T-cell (primary cell): ENCODE measurements at places on chromosomes 2 and 18. TPM values are rescaled to one million over a fixed set of nuclear protein-coding genes. Genes with fewer than 3 reads are reported as not detected.

TMEM247 gene
- total RNA-seq, result not detected

DNA sequence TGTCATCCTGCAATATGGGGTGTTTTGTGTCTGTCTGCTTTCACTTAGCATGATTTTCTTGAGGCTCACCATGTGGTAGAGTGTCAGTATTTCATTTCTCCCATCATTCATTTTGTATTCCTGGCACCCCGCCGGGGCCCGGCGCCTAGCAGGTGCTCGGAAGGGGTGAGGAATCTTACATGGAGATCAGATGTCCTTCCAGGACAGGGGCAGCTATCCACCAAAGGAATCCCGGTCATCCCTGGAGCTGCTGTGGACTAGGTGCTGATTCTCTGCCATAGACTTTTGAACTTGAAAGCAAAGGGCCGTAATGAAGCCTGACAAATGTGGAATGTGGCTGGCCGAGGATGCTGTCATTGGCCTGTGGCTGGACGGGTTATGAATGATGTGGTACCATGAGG, 2.4 kb downstream of the PRELID3A start:
- DNase-seq, result no peak

GRCh38 chr2:224278531-224278930, 123.4 kb downstream of the FAM124B start:
- no peak for DNase-seq

DNA sequence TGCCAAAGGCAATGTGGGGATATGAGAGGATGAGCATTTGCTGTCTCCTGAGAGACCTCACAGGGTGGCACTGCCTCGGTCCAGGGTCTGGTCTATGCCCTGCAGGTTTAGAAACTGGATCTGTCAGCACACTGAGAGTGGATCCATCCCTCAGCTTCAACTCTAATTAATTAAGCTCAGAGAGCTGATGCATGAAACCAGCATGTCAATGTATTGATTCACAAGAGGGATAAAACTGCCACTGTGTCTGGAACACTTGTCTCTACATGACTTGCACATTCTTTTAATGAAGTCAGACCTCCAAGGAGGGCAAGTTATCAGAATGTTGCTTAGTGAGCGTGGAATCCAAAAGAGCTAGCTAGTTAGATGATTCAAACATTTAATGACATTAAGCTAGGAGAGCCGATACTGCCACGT, 22.5 kb upstream of the POLE4 start:
- DNase-seq, result no peak

NLRC4 gene
- 0.13 TPM for total RNA-seq

EFEMP1 gene
- 0.73 TPM for total RNA-seq
